AG09309 (cell line): ENCODE measurements at places on chromosomes 16 and 17.

DNA sequence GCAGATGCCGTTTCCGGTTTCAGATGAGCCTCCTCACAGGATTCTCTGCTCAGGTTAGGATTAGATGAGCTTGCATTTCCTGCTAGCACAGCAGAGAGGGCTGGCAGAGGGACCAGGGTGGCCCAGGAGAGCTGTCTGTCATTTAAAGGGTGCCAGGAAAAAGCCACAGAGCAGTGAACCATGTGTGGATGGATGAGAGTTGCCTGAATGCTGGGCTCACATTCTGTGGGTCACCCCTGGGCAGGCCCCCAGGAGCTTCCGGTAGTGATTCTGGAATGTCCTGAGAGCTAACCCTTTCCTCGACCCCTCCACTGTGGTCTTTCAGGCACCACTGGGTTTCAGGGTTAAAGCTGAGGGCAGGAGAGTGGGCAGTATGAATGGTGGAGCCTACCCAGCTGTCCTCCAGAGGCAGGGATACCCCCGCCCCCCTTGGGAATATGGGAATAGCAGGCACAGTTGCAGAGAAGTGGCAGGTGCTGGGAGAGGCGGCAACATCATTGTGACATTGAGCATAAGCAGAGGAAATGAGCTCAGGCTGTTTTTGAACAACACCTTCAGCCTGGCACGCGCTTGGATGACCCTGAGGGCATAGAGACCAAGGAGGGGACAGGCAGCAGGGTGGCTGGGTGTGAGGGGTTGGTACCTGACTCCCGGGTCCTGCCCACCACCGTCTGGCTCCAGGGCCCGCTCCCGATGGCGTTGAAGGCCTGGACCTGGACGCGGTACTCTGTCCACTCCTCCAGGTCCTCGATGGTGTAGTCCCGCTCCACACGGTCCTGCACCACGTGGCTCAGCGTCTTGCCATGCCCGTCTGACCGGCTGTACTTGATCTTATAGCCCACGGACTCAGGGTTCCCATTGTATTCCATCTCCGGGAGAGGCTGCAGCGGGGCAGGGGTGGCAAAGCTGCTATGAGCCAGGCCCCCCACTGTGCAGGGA is 83.0 kb upstream of the CDC42EP4 start:
- no peak for DNase-seq

- no peak for DNase-seq
Observed at GRCh38 chr17:77437747-77438146, 297.0 kb downstream of the SEC14L1 start.

GRCh38 chr17:78107976-78108725 is 20.4 kb downstream of the TMC6 start:
- DNase-seq = no peak

GRCh38 chr17:41464682-41465081 is 2.5 kb downstream of the KRT32 start:
- DNase-seq = peak; percentile 89

GRCh38 chr17:48556576-48557401 is 11.9 kb upstream of the HOXB2 start:
- DNase-seq = no peak

- DNase-seq = no peak
Observed at GRCh38 chr16:22727285-22728166, 86.4 kb upstream of the HS3ST2 start.

- DNase-seq = no peak
Observed at GRCh38 chr17:17024778-17025300, 17.4 kb upstream of the MPRIP start.

GRCh38 chr17:2710071-2710802 is 1.3 kb downstream of the CLUH start:
- DNase-seq = no peak

DNA sequence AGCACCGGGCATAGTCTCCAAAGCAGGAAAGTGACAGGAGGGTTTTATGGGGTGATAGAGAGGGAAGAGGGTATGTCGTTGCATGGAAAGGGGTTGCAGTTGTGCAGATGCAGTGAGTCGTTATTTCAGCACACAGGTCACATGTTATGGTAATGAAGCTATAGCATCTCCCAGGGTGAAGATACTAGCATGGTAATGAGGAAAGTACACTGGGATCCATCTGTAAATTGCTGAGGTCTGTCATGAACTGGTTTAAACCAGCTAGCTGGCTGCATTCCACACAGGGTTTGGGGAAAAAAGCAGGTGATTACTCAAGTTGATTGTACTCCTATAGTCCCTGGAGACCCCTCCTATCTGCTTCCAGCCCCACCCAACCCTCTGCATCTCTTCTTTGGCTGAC is 11.7 kb downstream of the COX11 start:
- DNase-seq = no peak

DNA sequence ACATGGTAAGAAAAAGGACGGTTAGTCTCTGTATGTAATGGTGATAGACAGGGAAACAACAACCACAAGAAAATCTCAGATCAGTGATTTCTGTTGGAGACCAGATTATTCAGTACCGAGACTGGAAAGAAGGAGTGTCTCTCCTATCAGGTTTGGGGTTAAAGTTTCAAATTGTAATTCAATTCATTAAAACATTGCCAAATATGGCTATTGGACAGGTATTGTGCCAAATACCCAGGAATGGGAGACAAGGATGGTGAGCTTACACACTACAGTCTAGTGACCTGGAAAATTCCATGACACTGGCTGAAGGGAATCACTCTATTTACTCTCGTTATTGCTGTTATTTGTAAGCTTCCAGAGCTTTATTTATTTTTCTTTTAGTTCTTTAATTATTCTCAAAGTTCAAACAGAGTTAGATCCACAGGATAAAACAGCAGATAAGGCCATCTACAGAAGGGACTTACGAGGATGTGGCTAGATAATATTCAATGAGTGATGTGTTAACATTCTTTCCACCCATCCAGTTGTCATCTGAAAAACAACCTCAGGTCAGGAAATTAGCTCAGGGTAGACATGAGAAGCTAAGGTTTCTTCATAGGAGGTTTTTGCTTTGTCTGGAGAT is 25.1 kb upstream of the MMD start:
- DNase-seq = no peak

- DNase-seq = no peak
Observed at GRCh38 chr17:82750241-82750908, 1.5 kb upstream of the TBCD start.

DNA sequence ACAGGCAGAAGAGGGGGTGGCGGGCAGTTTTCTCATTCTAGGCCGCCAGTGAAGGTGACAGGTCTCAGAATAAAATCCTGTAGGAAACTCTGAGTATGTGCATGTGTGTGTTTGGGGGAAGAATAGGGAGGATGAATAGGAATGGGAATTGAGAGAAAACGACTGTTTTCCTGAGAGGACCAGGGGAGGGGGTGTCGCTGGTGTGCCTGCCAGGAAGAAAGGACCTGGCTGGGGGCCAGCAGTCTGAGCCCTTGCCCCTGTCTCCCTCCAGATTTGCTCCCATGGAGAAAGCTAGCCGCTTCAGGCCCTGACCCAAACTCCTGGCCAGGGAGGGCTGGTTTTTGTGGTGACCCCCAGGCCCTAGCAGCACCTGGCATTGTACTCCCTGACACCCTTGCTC is 14.4 kb downstream of the C17orf50 start:
- DNase-seq = no peak

DNA sequence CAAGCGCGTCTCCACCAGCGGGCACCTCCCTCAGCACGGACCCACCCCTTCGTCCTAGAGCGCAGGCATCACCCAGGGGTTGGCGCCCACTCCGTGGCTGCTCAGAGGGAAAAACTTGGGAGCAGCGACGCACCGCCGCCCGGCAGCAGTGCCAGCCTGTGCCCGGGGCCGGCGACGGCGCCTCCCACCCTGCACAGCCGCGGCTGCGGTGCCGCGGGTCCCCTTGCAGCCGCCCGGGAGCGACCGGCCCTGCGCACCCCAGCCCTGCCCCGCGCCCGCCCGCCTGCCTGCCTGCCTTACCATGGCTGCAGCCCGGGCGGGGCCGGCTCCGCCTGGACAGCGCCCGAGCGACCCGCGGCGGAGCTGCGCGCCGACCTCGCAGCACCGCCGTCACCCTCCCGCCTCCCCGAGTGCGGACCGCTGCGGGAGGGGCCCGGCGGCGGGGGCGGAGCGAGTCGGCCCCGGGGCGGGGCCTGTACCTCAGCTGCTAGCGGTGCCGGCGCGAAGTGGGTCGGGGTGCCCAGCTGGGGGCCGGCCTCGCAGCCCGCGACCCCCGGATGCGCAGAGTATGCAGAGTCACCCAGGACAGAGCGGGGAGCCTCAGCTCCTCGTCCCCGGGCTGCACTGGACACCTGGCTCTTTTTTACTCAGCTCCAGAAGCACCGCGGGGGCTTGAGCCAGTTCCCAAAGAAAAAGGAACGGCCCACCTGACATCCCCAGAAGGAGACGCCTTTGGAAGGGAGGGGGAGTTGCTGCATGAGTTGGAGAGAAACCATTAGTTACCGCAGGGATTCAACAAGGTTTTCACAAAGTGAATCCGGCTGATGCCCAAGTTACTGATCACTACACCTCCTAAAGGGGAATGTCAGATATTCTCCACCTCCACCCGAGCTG is 17.5 kb upstream of the MTMR4 start:
- no peak for DNase-seq

- no peak for DNase-seq
Observed at GRCh38 chr17:75472119-75472518, 15.7 kb downstream of the TMEM94 start.

GRCh38 chr17:80146121-80147034 is 550 bp downstream of the EIF4A3 start:
- DNase-seq = no peak
